Stimulated activated CD8-positive, alpha-beta memory T cell treated with anti-CD3 and anti-CD28 coated beads, Interleukin-7, amount 100 ng/mL, for 1 hour (primary cell): ENCODE measurements at places on chromosomes 5 and 9.

DNA sequence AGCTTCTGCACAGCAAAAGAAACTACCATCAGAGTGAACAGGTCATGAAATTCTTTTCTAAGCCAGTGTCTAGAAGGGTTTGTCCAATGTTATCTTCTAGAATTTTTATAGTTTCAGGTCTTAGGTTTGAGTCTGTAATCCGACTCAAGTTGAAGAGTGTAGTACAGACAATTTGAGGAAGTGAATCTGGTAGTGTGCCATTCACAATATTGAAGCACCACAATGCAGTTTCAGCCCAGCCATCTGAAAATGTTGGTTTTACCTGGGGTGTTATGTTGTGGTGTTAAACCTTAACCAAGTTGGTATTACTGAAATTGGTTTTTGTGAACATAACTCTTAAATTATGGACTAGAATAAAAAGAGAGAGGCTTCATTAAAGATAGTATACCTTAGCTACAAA, 77.2 kb downstream of the ADAMTS16 start:
- no peak for DNase-seq

GRCh38 chr9:15310107-15310850, 3.3 kb upstream of the TTC39B start:
- DNase-seq, result no peak

- no peak for DNase-seq
Measured at GRCh38 chr9:137128862-137129455, 10.0 kb upstream of the GRIN1 start.

- no peak for DNase-seq
Measured at GRCh38 chr5:29561564-29561963, 1631.9 kb upstream of the CDH6 start.

GRCh38 chr9:127697575-127697974, 9.2 kb upstream of the CFAP157 start:
- DNase-seq, result no peak

GRCh38 chr5:135106610-135107471, 72.8 kb upstream of the PITX1 start:
- DNase-seq, result no peak

GRCh38 chr5:159156426-159157238, 52.7 kb downstream of the RNF145 start:
- no peak for DNase-seq

- DNase-seq, result no peak
Measured at GRCh38 chr5:3845230-3845629, 249.6 kb downstream of the IRX1 start.

DNA sequence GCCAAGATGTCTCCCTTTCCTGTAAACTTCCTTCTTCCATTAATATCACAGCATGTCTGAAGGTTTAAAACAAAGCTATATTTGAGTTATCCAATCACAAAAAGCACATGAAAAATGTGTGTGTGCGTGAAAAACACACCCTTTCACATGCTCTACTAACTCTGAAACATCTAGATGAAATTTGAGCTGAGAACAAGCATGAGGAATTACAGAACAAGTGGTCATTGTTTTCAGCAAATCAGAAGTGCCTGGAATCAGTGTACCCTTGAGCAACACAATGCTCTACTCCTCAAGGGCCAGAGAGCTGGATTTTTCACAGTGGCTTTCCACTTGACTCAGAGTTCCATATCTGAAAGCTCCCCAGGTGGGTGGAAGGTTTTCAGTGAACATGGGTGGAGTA, 255.9 kb downstream of the PSAT1 start:
- DNase-seq, result no peak

DNA sequence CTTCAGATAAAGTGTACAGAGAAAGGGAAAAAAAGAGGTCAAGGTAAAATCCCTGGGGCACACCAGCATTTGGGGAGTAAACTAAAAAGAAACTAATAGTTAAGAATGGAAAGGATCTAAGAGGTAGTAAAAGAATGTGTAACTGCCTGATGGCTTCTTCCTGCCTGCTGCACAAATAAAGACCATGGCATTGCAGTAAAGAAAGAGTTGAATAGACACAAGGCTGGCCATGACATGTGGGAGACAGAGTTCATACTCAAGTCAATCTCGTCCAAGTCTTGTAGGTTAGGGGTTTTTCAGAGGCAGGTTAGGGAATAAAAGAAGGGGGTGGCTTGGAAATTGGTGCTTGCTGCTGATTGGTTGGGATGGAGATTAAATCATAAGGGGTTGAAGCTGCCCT, 57.6 kb downstream of the DNAJC21 start:
- DNase-seq, result no peak

DNA sequence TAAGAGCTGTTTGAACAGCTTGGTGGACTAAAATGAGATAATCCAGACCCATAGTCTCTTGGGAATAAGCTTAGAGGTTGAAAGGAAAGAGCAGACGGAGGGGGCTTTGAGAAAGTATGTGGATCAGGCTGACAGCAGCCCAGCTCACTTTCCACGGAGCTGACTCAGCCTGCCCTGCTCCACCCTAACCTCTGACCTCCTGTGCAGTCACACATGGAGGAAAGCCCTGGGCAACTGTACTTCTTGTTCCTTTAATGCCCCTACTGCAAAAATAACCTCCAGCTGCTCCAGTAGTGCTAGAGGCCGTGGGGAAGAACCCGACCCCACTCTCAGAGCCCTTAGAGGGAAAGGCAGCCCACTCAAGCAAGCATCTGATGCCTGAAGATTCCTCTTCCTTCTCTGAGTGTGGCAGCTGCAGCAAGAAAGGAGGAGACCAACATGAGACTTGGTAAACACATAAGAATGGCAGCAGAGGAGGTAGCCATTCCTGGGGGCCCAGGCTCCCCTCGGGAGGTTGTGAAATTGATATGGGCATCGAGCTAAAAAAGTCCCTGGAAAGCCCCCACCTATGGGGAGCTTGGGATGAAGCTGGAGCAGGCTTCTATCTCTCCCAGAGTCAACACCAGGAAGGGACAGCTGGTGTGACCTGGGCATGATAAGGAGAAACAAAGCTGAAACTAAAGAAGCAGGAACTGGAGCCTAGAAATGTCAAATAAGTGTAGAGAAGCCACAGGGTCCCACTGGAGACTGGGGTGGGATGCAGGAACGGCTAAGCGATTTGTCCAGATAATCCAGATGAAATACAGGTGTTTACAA, 204.3 kb downstream of the PIK3R1 start:
- DNase-seq, result no peak

DNA sequence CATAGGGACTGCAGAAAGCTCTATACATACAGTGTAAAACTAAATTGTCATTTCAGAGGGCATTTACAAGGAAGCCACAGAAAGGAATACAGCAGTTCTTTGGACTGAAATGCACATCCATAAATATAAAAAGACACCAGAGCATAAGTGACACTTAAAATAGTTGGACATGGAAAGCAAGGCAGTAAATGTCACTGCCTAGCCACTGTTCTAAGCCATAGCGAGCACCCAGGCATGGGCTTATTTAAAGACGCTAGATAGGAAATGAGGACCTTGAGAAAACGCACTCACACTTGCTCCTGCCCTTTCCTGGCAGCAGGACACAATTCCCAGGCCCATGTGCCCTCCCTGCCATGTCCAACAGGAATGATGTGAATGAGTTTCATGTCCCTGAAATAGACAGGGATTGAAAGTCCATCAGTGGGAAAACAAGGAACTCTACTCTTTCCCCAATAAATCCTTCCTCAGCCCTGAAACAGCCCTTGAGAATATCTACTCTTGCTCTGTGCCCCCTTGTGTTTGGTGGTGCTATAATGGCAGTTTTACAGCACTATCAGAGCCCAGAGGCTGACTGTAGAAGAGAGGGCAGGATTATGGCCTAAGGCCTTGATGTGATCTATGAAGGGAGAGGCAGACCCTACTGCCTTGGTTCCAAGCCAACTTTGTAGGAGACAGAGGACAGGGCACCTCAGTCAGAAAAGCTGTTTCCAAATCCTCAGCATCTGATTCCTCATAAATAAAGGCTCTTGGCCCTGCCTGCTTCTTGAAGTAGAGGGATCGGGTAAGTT, 182.9 kb downstream of the SAXO1 start:
- DNase-seq, result no peak

DNA sequence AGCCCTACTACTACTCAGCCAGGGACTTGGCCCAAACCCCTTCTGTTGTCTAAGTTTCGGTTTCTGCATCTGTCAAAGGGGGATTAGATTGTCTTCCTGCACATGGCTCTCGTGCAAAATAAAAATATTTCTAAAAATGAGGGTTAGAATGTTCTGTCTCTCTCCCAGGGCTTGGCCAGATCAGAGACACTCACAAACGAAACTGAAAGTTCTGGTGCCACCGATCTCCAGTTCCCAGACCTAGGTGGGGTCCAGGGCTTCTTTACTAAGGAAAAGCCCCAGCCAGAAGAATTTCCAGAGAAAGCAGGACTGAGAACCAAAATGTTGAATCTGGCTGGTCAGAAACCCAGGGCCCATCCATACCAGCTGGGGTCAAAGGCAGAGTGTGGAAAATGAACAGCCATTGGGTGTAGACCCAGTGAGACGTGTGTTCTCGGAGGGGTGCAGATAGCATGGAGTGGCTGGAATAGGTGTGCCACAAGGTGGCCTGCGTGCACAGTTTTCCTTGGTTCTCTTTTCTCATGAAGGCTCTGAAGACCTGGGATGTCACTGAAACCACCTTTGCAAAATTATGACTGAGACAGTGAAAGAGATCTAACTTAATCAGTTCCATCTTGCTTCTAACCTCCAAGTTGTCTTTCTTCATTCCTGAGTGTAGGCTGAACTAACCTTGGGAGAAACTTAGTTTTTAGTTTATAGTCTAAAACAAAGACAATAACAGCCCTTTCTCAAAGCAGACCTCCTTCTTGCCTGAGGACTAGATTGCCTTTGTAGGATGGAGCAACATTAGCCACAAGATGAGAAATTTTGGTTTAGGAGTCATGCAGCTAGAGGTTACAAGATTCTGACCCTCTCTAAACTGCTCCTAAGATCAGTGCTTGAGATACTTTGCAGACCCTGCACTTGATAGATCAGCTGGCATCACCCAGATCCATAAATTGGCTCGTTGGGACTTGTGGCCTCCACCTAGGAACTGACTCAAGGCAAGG, 2.3 kb upstream of the SLC23A1 start:
- DNase-seq, result no peak

DNA sequence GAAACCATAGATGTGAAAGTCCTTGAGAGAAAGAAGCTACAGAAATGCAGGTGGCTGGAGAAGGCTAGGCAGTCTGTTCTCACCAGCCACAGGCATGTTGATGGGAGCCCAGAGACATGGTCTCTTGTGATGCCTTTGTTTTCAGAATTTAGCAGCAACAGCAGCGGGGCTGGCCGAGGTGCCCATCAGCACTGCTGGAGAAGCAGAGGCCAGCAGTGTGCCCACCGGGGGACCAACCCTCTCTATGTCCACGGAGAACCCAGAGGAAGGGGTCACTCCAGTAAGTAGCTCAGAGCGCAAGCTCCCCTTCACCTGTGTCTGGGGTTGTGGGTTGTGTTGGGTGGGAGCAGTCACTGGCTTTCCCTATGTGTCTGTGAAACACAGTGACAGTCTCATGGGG, 59.6 kb downstream of the COL15A1 start:
- no peak for DNase-seq

DNA sequence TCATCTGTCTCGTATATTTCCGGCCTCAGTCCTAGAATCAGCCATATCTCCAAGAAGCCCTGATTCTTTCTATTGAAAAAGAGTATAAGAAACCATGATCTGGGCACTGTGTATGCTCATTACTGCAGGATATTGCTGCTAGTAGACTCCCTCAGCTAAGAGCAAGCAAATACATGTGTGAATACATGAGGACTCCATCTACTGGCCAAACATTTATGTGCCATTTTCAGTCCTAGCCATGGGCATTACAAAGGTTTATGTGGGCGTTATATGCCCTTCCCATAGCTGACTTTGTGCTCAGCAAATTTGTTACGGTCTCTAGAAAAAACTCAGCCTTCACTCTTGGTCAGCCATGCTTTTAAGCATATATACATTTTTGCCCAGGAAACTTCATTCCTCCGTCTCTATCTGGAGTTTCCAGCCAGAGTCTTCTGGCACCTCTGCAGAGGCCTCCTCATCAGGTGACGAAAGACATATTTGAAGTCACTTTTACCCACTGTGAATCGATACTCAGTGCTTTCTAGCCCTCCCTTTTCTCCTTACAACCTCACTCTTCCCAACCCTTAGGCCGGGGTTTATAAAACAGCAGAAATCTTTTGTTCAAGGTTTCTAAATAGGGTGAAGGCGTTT, 1495.6 kb upstream of the CDH6 start:
- no peak for DNase-seq

- DNase-seq, result no peak
Measured at GRCh38 chr9:20563917-20564316, 58.4 kb downstream of the MLLT3 start.

DNA sequence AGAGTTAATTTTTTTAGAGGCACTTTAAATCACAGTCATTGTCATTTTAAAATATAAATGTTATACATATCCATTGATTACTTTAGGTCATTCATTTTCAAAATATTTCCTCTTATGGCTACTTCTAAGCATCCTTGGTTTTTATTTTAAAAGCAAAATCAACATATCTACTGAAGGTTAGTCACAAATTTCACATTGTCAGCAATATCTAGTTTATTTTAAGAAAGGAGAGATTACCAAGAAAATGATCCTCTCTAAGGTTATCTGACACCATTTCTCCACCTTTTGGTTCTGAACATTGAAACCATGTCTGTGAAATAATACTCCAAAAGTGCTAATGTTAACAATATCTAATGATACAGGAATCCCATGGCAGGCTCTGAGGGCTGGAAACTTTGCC, 24.5 kb downstream of the SEMA6A start:
- no peak for DNase-seq

- no peak for DNase-seq
Measured at GRCh38 chr5:170493028-170493820, 10.6 kb upstream of the KCNIP1 start.

- no peak for DNase-seq
Measured at GRCh38 chr5:7192016-7192415, 203.9 kb upstream of the ADCY2 start.

- DNase-seq, result no peak
Measured at GRCh38 chr5:113133211-113133975, 156.8 kb downstream of the DCP2 start.

DNA sequence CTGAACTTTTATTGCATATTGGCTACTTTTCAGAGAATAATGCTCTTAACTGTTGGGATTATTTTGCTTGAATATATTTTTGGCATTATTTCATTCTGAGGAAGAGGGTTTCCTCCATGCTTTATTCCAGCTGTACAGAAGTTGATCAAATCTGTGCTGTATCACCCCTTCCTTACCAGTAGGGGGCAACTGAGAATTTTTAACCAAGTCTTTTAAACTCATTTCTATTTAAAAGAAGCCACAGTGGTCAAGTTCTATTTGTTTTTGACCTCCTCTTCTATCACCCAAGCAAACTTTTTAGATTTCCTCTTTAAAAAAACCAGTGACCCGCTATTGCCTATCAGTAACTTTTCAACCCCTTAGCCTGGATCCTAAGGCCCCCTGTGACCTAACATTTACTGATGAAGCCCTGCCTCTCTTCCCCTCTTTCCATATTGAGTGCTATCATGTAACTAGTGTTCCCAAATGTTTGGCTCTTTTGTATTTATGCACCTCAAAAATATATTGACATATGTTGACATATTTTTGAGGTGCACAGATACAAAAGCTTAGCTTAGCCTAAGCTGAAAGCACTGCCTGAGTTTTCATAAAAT, 80.6 kb downstream of the FBXO4 start:
- DNase-seq, result no peak

GRCh38 chr9:3875361-3876132, 349.7 kb upstream of the RFX3 start:
- no peak for DNase-seq

GRCh38 chr9:77605449-77606220, 42.5 kb downstream of the GNA14 start:
- DNase-seq, result no peak

- DNase-seq, result no peak
Measured at GRCh38 chr5:97694091-97694490, 511.0 kb upstream of the RIOK2 start.

- DNase-seq, result no peak
Measured at GRCh38 chr5:139569270-139569955, 8.3 kb downstream of the UBE2D2 start.

- no peak for DNase-seq
Measured at GRCh38 chr5:54370982-54371381, 60.6 kb upstream of the ARL15 start.
